ENCODE measurements at places on chromosomes 4 and X.

GRCh38 chrX:69063486-69063885, 101.8 kb downstream of the PJA1 start:
- DNase-seq, result no peak

DNA sequence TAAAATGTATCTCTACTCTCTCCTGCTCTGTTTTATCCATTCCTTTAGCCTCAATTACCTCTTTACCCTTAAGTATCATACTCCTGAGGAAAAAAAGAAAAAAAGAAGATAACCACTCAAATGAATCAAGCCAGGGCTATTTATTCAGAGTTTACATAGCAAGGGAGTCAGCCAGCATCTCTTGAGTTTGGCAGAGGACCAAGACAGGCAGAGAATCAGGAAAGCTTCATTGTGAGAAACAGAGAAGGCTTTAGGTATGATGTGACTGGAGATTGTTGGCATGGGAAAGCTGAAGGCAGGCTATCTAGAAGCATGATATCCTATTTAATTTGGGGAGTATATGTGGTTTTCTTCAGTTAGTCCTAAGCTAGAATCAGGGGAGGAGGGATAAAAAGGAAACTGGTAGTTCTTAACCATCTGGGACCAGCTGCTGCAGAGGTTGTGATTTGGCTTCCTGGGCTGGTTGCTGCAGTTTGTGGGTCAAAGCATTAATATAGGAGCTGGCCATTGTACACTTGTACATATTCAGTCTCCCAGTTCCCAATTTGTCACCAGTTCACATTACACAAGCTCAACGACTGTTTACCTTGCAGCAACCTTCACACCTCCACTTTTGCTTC, 11.2 kb downstream of the APELA start:
- DNase-seq, result no peak

- DNase-seq, result no peak
These were observed 77.5 kb upstream of the ELOVL6 start for GRCh38 chr4:110275871-110276270.

DNA sequence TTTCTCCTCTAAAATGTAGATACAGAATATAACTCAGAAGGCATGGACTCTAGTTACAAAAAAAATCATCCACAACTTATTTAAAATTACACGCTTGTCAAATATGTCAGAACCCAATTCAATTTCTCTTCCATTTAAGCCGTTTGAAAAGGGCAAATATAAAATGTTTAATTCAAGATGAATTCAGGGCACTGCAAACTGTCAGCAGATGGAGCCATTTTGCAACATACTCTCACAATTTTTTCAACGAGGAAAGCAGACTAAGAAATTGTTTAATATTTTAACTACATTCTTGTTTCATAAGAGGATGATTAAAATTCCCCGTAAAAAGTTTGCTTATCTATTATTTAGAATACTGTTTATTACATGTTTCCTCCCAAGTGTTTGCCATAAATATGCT, 321.3 kb upstream of the CPXCR1 start:
- no peak for DNase-seq

DNA sequence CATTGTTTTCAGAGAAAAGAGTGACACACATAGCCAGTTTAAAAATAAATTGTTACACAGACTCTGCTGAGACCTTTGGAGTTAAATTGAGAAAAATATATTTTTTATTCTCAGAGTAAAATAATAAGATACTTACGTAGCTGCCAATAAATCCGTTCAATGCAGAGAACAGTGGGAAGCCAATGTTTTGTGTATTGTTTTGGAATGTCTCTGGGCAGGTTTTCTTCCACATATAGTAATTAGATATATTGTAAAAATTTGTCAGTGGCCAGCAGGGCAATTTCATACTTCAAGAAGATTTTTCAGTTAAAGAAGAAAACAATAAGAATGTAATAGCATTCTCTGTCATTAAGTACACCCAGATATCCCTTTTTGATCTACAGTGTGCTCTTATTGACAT, 999.5 kb upstream of the INTU start:
- no peak for DNase-seq

DNA sequence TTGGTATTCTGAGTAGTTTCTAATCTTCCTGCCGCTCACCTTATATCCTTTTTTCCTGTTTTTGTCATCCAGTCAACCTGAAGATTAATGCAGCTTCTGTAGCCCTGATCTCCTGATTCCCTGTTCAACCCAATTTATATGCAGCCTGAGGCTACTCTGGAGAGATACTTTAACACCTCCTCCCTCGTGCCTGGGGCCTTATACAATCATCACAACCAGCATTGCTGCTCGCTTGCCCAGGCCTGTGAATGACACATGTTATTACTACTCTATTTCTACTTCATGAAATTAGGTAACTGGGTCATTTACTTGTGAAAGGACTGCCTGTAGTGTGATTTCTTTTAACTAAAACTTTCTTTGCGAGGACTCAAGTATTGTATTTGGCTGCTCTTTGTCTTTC, 33.7 kb upstream of the WDR17 start:
- no peak for DNase-seq

- no peak for DNase-seq
These were observed at the start of gene UCP1 for GRCh38 chr4:140568507-140569306. UCP1 (minus strand) TSS chr4:140568961; CDS start chr4:140568729, 232 bp downstream.

- no peak for DNase-seq
These were observed 66.3 kb downstream of the TSC22D3 start for GRCh38 chrX:107709266-107709806.
